ENCODE measurements at places on chromosomes 4 and X.
A peak's percentile ranks its signal among the peaks of the same experiment; 100 is the strongest.

GRCh38 chrX:149506349-149506748 lies 1.2 kb upstream of the IDS start:
- no peak for DNase-seq

DNA sequence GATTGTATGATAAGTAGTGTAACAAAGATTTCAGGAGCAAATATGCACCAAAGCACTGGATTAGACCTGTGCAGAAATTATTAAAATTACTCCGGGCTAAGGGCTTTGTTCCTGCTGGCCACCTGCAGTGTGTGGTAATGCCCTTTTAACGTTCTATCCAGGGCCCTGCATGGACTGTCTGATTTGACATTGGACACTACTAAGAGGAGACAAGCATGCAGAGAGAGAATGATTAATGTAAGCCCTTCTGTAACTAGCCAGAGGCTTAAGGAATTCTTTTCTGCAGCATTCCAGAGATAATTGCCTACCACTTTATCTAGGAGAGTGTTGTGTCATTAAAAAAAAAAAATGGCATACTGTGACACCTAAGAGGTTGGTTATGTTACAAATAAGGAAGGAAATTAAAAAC lies 117.0 kb downstream of the PCDH7 start:
- DNase-seq, result no peak

DNA sequence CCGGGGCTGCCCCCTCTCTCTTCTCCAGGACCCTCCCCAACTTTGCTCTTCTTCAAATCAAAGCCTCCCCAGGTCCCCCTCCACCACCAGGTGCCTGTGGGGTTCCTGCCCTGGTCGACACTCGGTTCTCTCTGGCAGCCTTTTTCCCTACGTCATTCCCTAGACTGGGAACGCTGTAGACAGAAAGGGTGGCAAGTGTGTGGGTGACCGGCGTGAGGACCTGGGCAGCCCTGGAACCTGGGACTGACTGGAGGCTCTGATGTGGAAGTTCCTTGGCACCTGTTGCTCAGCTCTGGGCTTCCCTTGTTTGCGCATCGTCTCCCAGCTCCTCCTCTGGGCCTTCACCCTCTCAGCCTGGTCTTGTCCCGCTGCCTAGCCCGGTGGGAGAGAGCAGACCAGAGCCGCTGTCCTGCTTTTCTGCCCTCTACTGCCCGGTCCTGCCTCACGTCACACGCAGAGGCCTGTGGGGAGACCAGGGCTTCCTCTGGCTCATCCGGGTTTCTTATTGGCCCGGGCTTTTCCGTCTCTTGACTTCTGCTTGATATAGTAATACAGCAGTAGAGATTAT lies 1.3 kb downstream of the TACC3 start:
- no peak for DNase-seq

DNA sequence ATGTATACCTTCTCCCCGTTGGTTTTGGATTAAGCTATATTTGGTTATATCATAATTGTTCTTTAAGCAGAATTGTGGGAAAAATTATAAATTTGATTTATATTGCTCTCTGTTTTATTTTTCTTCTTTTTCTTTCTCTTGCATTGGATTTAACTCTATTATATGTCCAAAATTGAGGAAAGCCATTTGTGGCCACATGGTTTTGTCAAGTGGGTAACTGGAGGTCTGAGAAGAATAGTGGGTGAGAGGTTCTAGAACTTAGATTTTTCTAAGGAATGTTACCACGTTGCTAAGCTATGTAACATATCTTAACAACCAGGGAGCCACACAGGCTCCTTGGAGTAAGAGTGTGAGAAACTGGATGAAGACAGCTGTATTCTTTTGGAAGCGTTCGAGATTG lies at the start of gene C4orf17:
Gene C4orf17 (plus strand): TSS at position 301 of the 400 bp plus-strand sequence. CDS start 2,061 bp downstream, outside the sequence.
- no peak for DNase-seq

DNA sequence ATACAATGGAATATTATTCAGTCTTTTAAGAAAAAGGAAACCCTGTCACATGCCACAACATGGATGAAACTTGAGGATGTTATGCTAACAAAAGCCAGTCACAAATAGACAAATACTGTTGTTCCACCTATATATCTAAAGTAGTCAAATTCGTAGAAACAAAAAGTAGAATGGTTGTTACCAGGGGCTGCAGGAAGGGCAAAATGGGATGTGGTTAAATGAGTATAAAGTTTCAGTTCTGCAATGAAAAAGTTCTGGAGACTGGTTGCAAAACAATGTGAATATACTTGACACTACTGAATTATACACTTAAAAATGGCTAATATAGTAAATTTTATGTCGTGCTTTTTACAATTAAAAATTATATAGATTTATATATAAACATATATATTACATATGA lies 12.2 kb downstream of the SPOCK3 start:
- DNase-seq, result peak; percentile 34

DNA sequence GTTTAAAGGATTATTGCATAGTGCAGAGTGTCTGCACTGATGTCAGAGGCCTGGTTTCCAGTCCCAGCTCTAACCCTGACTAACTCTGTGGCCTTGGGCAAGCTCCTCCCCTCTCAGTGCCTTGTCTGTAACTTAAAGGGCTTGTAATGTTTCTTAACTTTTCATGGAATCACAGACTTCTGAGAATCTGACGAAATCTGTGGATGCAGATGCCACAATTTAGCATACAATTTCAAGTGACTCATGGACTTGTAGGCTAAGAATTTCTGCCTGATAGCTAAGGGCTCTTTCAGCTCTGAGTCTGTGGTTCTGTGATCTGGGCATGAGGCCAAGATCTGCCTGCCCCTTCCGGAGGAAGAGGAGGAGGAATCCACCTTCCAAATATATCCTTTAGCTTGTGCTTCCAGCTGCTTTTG lies 236.9 kb downstream of the AR start:
- no peak for DNase-seq

- DNase-seq, result peak; percentile 34
These were observed 93.2 kb downstream of the WFS1 start for GRCh38 chr4:6362896-6363295.

- DNase-seq, result peak; percentile 37
These were observed 142.1 kb upstream of the FTHL17 start for GRCh38 chrX:31213941-31214340.

GRCh38 chr4:185115827-185116232 lies 27.2 kb upstream of the SLC25A4 start:
- DNase-seq, result no peak

Data from activated CD4-positive, alpha-beta T cell treated with anti-CD3 and anti-CD28 coated beads, Interleukin-2, Interleukin-6, amounts not matched to agents 100 ng/mL and 50 ng/mL, durations not matched to agents 16 hours and 8 hours (primary cell).